Panc1 (cell line): ENCODE measurements at places on chromosomes 4 and X. TPM values are rescaled to one million over a fixed set of nuclear protein-coding genes. Genes with fewer than 3 reads are reported as not detected.

MAOB gene
- not detected for total RNA-seq

MAP9 gene
- 9.8 TPM for total RNA-seq

GABRE gene
- total RNA-seq, result 0.18 TPM

CXCR3 gene
- total RNA-seq, result not detected

COL25A1 gene
- total RNA-seq, result not detected
